ENCODE measurements at places on chromosomes 4 and X.

- DNase-seq = no peak
Measured at GRCh38 chrX:99602107-99602506, 808.0 kb downstream of the PCDH19 start.

DNA sequence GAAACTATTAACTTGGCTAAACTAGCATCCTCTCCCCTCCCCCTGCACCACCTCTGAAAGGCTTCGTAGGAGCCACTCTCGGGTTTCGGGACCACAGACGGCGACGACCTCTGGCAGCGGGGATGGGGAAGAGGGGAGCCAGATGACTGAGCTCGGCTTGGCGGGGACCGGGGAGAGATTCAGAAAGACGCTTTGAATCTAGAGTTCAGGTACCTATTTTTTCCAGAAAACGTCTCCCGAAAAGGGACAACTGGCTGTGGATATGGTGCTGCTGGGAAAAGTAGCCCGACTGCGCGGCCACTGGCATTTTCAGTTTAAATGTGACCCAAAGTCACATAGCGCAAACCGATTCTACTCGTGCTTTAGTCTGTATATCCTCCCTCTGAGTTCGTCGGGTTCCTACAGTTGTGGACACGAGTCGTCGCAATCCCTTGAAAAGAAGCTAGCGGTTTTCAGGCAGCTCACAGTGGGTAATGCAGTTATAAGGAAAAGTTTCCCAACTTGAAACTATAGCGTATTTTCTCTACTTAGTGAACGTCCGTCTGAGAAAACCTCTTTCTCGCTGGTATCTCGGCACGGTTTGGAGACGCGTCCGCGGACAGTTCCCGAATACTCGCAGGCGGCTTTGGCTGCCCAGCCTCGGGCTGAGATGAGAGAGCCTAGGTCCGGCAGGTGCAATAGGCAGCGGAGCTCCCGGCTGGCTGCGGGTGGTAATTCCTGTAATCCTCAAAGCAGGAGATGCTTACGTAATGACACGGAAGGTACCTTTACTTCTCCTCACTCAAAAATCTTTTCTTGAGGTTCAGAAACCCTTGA lies 1.3 kb downstream of the PARM1 start:
- no peak for DNase-seq

DNA sequence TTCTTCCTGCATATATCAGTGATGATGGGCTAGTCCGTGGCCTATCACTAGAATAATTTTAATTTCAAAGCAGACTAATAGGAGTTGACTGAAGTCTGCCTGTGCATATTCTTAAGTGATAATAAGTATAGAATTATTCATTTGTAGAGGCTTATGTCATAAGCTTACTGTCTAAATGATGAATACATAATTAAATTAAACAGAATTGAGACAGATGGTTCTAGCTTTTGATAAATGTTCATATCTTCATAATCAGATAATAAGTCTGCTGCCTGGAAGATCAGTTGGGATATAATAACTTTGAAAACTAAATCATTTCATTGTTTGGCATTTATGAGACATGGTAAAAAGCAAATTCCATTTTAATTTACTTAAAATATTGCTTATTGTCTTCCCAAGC lies 1175.6 kb downstream of the TECRL start:
- no peak for DNase-seq

DNA sequence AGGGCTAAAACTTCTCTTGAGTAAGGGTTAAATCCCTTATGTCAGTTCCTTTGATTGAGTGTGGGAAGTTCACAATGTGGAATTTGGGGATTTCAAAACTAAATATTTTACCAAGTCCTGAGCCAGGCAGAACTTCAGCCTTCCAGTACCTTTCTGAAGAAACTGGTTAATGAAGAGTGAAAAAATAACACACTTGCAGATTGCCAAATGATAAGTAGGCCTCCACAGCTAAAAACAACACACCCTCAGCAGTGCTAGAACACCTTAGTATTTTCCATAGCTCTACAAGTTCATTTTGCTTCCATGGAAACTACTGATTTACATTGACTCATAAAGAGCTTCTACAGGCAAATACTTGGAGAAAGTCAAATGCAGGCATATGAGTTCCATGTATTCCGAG lies 326.8 kb downstream of the ZNF674 start:
- DNase-seq = no peak

DNA sequence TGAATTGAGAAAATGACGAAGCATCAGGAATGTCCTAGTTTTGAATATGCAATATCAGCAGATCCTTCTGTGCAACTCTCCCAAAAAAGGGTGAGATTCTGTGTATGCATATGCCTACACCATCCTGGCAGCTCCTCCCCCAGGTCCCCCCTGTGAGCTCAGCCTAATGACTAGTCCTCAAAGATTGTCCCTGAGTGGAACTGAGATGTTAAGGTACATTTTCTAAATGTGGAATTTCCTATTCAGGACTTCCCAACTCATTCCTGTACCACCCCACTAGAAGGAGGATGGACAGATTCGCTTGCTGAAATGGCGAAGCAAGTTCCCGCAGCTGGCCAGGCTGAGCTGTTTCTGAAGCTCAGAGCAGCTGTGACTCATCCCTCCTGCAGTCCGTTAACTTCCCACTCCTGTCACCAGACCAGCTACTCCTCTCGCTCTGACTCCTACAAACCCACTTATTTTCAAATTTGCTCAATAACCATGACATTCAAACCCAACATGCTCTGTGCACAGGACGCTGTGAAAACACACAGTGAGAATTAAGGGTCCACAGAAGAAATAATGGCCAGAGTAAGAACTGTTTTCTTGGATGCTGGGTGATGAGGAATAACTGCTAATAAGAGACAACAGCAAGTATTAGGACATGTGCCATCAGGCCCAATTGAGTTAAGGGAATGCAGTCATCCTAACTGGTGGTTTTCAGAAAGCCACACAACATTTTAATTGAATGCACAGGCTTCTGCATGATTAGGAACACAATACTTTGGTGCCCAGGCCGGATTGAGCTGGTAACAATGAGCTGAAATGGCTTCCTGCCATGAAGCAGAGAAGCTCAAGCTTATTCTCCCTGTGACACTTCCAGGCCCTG lies 40.0 kb upstream of the IRF2 start:
- peak; percentile 13 for DNase-seq

DNA sequence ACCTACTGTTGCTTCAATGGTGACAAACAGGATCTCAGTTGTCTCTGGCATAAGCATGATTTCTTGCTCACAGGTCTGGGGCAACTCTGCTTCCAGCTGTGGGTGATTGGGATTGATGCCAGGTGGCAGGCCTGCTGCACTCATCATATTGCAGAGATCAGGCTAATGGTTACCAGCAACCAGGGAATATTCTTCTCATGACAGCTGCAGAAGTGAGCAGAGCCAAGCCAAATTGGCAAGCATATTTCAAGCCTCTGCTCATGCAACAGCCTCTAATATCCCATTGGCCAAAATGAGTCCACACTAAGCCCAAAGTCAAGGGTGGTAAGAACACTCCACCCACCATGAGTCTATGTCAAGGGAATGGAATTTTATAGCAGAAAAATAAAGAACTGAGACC lies 26.7 kb upstream of the TBC1D19 start:
- no peak for DNase-seq

- DNase-seq = no peak
Measured at GRCh38 chr4:2697995-2698414, 58.1 kb downstream of the TNIP2 start.

DNA sequence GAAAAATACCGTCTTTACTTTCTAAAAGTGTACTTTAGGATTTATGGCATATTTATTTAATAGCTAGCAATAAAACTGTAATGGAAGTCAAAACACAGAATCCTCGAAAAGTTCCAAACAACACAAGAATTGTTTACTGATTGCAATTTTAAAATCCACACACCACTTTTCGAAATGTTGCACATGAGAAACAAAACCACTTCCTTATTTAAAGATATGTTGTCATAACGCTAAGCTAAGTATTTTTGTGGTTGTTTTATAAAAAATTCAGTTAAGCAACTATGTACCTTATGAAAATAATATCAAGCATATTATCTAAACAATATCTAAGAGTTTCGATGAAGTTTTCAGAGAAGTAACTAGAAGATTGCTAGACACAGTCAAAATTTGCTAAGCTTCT lies 344 bp downstream of the TMPRSS11D start:
- no peak for DNase-seq

DNA sequence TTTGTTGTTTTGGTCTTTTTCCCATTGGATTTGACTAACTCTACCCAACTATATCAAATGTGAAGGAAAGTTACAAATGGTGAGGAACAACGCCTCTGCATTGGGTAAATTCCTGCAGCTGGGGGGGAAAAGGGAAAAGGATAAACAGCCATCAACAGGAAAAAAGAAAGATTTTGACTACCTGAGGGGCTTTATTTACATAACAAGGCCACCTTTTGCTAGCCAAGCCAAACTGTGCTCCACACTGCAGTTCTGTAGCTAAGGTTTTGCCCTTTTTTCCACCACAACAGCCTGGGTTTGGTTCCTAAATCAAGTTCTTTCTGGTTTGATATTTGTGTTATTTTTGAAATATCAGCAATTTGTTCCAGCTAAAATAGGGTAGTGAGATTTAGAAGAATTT lies 40.8 kb downstream of the RHOXF2B start:
- no peak for DNase-seq

DNA sequence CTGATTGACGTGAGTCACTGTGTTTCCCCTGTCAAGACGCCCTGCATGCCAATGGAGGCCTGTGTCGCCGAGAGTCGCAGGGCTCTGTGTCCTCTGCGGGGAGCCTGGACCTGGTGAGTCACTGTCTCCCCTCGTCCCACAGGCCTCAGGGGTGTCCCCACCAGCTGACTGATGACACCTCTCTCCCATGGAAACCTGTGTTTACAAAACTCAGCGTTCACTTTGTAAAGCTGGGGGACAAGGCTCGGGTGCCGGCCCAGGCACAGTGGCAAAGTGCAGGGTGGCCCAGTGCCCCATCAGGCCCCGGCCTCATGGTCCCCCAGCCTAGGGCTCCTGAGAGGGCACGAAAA lies 21.2 kb upstream of the HGFAC start:
- DNase-seq = no peak

- no peak for DNase-seq
Measured at GRCh38 chrX:44878780-44879179, 5.8 kb downstream of the KDM6A start.

- no peak for DNase-seq
Measured at GRCh38 chrX:155068165-155068564, 2.8 kb downstream of the CMC4 start.

DNA sequence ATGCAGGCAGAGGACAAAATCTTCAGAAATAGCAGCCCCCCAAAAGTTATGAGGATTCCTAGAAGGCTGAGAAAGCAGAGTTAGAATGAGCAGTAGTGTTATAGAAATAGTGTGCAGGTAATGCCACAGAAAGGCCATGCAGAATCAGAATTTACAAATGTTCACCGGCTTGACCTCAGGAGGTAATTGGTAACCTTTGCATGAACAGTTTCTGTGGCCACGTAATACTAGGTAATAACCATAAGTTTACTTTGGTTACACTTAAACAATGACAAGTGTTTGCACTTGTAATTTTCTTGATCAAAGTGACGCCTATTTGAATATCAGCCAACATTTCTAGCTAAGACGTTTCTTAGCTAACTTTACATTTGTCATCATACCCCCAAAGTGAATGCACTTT lies 393.6 kb downstream of the GPAT3 start:
- no peak for DNase-seq

DNA sequence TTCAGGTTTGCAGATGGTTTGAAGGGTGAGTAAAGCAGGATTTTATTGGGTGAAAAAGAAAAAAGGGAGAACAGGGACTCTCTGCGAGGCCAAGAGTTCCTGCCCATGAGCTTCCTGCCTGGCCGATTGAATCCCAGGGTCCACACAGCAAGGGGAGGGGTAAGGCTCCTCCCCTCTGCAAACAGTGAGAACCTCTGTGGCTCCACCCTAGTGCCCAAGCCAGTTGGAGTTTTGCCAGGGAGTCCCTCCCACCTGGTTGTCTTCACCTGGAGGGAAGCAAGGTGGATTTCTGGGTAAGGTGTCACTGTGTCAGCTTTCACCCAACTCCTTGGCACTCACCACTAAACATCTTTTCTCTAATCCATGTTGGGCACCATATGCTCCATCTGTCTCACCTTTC lies 70.9 kb downstream of the PDHA2 start:
- DNase-seq = no peak

- DNase-seq = no peak
Measured at GRCh38 chr4:143035661-143036060, 149.1 kb upstream of the USP38 start.

DNA sequence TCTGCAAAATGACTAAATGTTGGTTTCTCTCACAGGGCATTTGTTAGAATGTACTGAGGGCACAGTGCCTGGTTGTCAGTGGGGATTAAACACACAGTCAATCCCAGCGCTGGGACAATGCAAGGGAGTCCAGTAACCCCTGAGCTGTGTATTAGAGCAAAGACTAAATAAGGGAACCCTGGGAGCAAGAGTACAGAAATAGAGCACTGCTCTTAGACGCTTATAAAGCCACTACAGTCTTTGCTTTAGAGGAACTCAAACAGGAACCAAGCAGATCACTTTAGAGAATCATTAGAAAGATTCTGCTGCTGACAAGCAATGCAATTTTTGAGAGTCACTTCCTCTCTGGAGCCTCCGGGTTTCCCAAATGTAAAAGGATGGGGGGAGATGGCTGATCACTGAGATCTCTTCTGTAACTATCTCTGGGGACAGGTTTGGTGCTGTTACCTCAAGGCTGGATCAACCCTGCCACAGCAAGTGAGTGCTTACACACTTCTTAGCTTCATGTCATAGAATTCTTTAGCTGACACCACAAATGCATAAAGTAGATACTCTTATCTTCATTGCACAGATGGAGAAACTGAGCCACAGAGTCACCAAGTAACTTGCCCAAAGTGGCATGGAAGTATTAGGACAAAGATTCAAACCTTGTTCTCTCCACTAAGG lies 137.8 kb upstream of the CPEB2 start:
- DNase-seq = no peak

- no peak for DNase-seq
Measured at GRCh38 chr4:170599894-170600293, 510.1 kb upstream of the AADAT start.

DNA sequence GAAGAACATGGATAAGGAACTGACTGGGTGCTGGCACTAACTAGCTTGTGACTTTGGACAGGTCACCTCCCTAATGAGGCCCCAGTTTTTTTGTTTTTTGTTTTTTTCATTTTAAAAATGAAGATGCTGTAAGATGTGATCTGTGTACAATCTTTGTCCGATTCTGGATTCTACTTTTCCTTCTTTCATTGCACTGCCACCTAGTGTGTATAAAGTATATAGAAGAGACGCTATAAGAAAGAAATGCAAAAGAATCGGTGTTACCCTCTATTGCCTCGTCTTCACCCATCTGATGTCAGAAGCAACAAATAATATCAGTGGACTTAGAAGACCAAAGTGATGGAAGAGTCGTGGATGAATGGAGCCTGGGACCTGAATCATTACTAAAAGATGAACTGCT lies 58.6 kb upstream of the P2RY10 start:
- DNase-seq = no peak

GRCh38 chr4:86892636-86892960 lies 376 bp upstream of the C4orf36 start:
- DNase-seq = no peak

- no peak for DNase-seq
Measured at GRCh38 chr4:30847958-30848357, 127.8 kb downstream of the PCDH7 start.

DNA sequence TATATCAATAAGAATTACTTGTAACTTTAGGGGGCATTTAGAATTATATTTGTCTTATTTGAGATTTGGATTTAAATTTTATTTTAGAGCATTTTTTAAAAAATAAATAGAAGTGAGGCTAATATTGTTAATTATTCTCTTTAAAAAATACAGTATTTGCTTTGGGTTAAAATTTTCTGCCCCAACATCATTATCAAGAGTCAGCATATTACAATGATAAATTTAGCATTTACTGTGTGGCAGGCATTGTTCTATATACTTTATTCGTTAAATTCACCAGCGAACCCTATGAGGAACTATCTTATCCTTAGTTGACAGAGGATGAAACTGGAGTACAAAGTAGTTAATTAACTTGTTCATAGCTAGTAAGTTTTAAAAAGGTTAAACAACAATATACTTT lies 34.0 kb downstream of the UBE2K start:
- DNase-seq = no peak
